Immature natural killer cell (primary cell): ENCODE measurements at places on chromosomes 7 and 10. TPM values are rescaled to one million over a fixed set of nuclear protein-coding genes. Genes with fewer than 3 reads are reported as not detected.

DNA sequence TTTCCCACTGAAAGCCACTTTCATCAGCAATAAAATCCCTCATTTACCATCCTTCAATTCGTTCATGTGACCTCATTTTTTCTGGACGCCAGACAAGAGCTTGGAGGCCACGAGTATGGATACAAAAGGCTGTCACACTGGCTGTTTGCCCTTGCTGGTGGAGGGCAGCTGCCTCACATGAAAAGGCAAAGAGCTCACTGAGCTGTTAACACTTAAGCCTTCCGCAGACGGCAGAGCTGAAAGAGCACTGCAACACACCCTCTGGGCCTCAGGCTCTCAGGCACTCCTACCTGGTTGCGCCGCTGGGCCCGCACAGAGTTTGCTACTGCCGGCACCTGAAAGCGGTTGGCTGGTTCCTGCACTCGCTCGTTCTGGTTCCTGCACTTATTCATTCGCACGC is 193.5 kb downstream of the CFTR start:
- DNase-seq, result no peak
- H3K4me1 ChIP-seq, result no peaks in the 10 kb centered on the region
- H3K4me3 ChIP-seq, result no peak overlapping the region
- H3K36me3 ChIP-seq, result no peaks in the 10 kb centered on the region
- no peak overlapping the region for H3K27ac ChIP-seq

Gene ZNF727
- not detected for polyA plus RNA-seq

Gene CPA2
- polyA plus RNA-seq, result not detected

Gene DYDC2
- not detected for polyA plus RNA-seq
